ENCODE measurements at places on chromosomes 1 and 21. TPM values are rescaled to one million over a fixed set of nuclear protein-coding genes. Genes with fewer than 3 reads are reported as not detected.

BCAN gene
- 0.45 TPM for total RNA-seq

RBBP4 gene
- 83.0 TPM for total RNA-seq

ADAMTS1 gene
- 60.6 TPM for total RNA-seq

DEPDC1 gene
- 0.78 TPM for total RNA-seq

CRYAA gene
- not detected for total RNA-seq

GRCh38 chr1:229430761-229431283 is 3.1 kb downstream of the ACTA1 start:
- DNase-seq: no peak

DNA sequence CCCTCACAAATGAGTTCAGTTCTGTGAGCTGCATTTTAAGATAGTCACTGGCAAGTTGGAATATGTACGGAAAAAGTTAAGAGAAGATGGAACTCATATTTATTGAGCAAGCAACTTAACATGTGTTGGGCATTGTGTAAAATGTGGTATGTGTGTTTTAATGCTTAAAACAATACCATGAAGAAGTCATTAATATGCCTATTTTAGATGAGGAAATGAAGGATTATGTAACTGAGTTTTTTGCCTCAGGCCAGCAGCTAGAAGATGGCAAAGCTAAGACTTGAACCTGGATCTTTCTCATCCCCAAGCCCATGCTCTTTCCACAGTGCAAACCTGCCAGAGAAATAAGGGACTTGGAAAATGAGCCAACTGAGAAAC is 48.9 kb downstream of the SPATA46 start:
- no peak for DNase-seq

DNA sequence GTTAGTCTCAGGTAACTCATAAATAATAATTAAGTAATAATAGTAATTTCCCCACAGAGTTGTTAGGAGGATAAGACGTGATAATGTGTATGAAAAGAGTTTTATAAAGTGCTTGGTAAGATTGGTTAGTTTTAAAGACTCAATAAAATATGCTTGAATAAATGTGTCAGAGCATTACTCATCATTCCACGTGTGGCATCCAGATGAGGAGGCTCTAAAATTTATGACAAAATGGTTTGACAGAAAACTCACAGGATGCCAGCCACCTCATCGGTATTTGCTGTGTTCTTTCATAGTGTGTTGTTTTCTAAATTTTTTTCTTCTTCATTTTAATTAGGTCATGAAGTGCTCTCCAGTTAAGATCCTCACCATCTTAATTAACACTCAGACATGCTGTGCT is 19.1 kb upstream of the SPAG17 start:
- DNase-seq: no peak

GRCh38 chr1:99645699-99646531 is at the start of gene PALMD:
PALMD (plus strand) TSS chr1:99646113; CDS start chr1:99646318, 205 bp downstream.
- DNase-seq: no peak

DNA sequence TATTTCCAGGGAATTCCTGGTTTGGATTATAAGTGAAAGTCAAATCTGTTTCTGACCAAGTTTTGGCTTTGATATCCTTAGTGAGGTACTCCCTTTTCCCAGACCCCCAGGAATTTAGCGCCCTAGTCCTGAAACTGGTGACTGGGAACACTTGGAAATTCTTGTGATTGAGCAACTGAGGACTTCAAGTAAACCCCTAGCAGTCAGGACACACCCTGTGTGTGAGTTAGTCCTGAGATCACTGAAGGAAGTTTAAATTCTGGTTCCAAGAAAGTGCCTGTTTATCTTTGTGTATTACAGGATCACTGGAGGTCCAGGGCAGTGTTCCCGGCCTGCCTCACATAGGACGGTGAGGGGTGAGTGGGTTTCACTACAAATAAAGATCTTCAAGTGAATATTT is 95.1 kb upstream of the F3 start:
- DNase-seq: peak; percentile 88
